ENCODE measurements at places on chromosomes 4 and X.

GRCh38 chr4:156971165-156971675 is 379 bp downstream of the PDGFC start:
- no peak for DNase-seq

DNA sequence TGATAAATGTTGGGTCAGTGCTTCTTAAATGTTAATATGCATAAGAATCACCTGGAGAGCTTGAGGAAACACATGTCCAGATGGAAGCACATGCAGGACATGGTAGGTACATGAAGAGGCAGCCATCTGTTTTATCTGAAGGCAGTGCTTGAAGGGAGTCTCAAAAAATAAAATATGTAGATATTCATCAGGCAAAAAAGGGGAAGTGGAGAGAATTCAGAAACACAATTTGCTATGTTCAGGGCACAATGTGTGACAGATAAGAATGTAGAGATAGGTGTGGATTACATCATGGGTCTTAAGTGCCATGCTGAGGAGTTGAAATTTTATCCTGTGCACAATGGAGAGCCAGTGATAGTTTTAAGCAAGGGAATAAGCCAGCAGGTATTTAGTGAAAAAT is 59.6 kb upstream of the CASK start:
- DNase-seq, result no peak

DNA sequence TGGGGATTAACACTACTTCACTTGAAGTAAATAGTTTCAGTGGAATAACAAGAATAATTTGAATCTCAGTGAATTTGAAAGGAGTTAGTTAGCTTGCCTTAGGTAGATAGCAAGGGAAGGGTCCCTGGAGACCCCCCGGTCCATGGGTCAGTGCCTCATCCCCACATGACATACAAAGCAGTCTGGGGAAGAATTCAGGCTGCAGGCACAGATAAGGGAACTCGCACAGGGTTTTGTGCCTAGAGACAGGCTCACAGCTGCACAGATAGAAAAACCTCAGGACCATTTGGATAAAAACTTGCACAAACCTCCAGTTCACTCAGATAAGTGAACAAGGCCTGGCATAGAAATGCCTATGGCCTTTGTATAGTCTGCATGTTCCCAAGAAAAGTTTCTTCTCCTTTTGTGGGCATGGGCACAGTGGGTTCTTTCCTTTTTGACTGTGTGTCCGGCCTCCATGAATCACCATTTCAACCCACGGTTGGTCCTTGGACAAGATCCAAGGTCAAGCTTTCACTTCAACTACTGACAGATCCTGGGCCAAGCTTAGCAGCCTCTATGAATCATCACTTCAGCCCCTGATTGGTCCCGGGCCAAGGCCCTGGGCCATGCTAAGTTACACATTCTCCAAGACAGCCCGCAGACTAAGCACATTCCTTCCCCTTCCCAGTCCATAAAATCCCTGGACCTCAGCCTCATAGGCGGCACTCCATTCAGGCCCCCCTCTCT is 108.3 kb upstream of the KLHL4 start:
- DNase-seq, result no peak

- DNase-seq, result no peak
These were observed 11.8 kb upstream of the MAN2B2 start for GRCh38 chr4:6562931-6563901.

- DNase-seq, result no peak
These were observed 841.9 kb upstream of the HS3ST1 start for GRCh38 chr4:12270546-12270945.

- no peak for DNase-seq
These were observed 9.9 kb upstream of the SLC25A43 start for GRCh38 chrX:119389214-119389613.

DNA sequence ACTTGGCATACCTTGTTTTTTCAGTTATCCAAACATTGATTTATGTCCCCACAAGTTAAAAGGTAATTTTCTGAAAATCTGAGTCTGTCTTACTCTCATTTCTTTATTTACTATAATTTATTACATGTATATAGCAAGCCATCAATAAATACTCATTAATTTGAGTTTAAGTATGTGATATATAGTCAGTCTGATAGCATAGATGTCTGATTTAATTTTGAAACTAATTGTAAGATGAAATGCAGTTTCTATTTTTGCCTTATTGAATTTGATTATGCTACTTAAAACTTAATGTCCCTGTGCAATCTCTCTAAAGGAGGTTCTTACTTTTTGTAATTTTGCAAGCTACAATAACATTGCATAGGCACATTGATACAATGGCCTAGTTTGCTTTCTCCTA is 2418.6 kb downstream of the ARAP2 start:
- no peak for DNase-seq

DNA sequence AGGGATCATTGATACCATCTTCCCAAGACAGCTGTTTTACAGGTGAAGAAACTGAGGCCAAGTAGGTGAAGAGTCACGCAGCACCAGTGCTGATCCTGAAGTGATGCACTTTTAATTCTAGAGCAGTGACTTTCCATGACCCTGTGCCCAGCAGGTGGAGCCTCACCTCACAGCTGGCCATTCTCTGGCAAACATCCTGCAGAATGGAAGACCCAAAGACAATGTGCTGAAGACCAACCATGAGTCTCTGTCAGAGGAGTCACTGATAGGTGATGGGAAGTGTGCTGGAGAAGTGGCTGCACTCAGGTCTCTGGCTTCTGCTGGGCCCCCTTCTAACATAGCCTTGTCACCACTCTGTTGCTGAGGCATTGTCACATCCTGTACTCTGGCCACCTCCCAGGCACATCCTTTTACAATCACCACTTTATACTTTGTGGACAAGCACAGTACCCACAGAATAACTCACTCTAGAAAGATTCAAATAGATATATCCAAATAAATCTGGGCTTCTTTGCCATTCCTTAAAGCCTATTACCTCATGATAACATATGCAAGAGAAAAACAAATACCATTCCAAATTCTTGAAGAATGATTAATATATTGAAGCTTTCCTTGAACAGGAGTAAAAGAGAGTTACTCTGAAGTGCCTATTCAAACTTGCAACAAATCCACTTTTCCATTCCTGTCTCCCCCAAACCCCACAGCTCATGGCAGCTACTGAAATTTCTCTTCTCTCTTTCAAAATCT is 64.1 kb upstream of the SCOC start:
- DNase-seq, result no peak

DNA sequence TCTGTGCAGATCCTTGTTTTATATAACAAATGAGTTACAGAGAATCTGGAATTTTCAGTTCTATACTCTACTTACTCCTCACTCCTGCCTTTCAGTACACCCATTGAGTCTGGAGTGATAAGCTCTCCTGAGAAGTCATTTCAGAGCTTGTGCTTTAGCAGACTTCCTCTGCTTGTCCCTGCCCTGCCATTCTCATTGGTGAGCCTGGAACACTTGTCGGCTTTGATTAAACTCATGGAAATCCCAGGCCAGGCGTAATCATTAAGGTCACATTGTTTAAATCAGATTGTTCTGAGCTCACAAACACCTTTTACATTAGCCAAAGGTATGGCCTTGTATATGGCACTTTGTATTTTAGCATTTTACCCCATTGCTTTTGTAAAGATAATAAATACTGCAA is 102.7 kb downstream of the CNKSR2 start:
- no peak for DNase-seq

DNA sequence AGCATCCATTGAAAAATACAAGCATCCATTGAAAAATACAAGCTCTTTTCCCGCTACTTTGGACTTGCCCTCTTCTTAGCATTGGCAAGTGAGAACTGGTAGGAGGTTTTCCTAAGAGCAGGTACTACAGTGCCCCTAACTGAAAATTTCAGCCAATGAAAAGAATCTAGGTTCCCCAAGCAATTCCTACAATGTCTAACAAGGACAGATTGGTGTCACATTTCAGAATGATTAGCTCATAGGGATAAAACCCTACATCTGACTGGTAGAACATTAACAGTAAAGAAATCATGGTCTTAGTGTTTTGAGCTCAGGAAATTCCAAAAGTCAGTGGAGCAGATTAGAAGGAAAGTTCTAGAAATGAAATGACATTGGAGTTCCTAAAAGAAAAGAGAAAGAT is 68.6 kb upstream of the QRFPR start:
- DNase-seq, result no peak

DNA sequence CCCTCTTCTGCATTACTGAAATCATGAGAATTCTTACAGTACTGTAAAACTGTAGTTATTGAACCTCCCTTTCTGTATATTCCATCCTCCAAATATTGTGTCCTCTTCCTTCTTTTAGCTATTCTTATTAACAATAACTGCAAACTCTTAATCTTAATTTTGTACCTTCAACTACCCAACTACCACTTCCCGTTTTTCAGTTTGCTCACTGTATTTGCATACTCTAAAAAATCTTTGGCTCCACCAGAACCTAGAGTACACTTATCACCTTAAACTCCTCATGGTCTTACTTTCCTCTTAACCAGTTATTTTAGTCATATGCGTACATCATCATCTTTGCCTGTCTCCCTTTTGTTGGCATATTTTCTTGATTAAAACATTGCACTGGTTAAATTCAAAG is 543.7 kb downstream of the ARAP2 start:
- DNase-seq, result no peak

- no peak for DNase-seq
These were observed 142.1 kb downstream of the APBB2 start for GRCh38 chr4:41072021-41072777.

DNA sequence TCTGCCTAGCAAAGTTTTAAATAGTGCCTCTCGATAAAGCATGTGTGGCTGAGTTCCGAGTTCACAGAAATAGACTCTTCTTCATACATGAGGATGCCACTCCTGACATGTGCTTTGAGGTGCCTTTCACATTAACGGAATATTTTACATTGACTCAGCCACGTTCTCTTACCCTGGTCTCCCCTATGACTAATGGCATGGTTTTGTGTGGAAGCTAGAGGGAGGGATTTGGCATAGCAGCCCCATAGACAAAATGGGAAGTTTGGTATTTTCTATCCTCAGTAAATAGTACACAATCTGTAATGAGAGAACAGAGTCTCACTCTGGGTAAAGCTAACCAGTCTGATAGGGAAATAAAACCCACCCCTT is 68.9 kb downstream of the PCDH19 start:
- DNase-seq, result no peak

DNA sequence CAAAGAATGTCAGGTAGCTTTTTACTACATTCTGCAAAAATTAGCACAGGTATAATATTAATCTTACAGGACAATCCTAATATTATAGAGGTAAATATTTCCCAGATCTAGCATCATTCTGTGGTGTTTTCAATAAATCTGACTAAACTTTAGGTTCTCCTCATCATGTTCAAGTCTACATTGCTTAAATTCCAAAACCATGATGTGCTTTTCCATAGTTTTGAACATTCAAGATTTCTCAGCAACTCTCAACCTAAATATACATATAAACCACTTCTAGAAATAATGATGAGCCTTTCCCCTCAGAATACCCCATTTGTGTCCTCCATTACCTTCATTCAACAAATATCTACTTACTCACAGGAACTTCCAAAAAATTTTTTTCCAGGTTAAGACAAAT is 23.1 kb downstream of the EIF4E start:
- DNase-seq, result no peak

- DNase-seq, result no peak
These were observed 99.5 kb downstream of the EFHC2 start for GRCh38 chrX:44244008-44244407.

GRCh38 chrX:3549411-3549911 is 164.0 kb downstream of the PRKX start:
- DNase-seq, result no peak

GRCh38 chrX:65491620-65492019 is 43.0 kb downstream of the LAS1L start:
- DNase-seq, result no peak

GRCh38 chr4:156052116-156052515 is 98.5 kb upstream of the CTSO start:
- no peak for DNase-seq

- DNase-seq, result no peak
These were observed 27.5 kb upstream of the MXD4 start for GRCh38 chr4:2289311-2289954.

GRCh38 chr4:7584606-7585159 is 150.0 kb upstream of the PSAPL1 start:
- no peak for DNase-seq

GRCh38 chr4:79576429-79576753 is 168.4 kb upstream of the GK2 start:
- no peak for DNase-seq

DNA sequence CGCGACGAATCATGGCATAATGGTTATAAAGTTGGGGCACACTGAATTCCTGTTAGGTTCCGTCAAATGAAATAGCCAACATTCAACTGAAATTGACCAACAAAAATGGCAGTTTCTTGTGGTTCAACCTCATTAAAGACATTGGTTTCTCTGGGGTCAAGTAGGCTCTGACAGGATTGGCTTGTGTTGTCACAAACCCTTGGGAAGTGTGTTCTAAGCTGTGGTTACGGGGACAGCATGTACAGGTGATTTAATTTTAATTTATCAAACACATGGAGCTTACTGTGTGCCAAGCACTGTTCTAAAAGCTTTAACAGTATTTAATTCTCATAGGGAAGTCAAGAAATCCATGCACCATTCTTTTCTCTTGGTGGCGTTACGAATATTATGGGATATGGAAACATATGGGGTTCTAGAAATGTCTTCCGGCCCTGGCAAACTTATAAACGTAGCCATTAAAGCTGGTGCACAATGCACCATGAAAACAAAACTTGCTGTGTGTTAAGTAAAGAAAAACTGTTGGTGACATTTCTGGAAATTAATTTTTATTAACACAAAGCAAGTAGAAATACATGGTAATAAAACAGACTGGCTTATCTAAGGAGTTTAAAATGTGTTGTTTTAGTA is 891 bp downstream of the XK start:
- DNase-seq, result no peak
